ENCODE measurements at places on chromosomes 3 and 15. TPM values are rescaled to one million over a fixed set of nuclear protein-coding genes. Genes with fewer than 3 reads are reported as not detected.

KNG1 gene
- total RNA-seq: not detected

HESX1 gene
- total RNA-seq: 0.36 TPM

GRCh38 chr3:77247817-77248216 is 207.9 kb downstream of the ROBO2 start:
- H3K27me3 ChIP-seq: no peaks in the 10 kb centered on the region
- DNase-seq: no peak
- H3K4me3 ChIP-seq: no peak overlapping the region
- no peaks in the 10 kb centered on the region for H3K36me3 ChIP-seq

CRABP1 gene
- total RNA-seq: not detected

DNA sequence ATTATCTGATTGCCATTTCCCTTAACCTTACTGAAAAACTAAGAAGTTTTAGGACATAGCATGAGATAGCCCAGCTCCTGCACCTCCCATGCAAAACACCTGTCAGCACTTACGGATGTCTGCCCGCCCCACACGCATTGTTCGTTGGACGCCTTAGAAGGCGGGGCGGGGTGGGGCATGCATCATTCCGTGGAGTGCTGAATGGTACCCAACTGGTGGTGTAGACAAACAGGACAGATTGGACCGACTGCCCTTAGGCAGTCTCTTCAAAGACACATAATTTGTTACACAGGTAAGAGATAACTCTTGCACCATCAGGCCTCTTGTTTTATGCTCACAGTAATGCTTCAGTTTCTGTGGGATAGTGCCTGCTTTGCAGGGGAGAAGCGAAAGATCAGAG is 93.8 kb downstream of the SMAD6 start:
- H3K27me3 ChIP-seq: no peaks in the 10 kb centered on the region
- no peaks in the 10 kb centered on the region for H3K36me3 ChIP-seq
- H3K4me1 ChIP-seq: peaks cover 15% of the 10 kb centered on the region
- DNase-seq: no peak
- no peak overlapping the region for H3K4me3 ChIP-seq
- no peak overlapping the region for H3K27ac ChIP-seq

DNA sequence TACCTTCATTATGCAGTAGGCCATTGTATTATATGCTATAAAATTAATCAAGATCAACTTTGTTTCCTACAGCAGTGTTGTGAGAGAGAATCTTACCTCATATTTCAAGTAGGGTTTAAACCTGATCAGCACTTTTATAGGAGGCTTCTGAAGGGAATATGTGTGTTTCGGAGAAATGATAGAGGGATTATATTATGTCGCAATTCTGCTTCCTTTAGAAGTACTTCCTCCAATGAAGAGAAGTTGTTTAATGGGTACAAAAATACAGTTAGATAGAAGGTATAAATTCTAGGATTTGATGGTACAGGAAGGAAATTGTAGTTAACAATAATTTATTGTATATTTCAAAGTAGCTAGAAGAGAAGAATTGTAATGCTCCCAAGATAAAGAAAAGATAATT is 54.9 kb downstream of the NSUN3 start:
- no peak overlapping the region for H3K4me3 ChIP-seq
- no peaks in the 10 kb centered on the region for H3K36me3 ChIP-seq
- no peak overlapping the region for H3K27ac ChIP-seq
- no peaks in the 10 kb centered on the region for H3K4me1 ChIP-seq

DNA sequence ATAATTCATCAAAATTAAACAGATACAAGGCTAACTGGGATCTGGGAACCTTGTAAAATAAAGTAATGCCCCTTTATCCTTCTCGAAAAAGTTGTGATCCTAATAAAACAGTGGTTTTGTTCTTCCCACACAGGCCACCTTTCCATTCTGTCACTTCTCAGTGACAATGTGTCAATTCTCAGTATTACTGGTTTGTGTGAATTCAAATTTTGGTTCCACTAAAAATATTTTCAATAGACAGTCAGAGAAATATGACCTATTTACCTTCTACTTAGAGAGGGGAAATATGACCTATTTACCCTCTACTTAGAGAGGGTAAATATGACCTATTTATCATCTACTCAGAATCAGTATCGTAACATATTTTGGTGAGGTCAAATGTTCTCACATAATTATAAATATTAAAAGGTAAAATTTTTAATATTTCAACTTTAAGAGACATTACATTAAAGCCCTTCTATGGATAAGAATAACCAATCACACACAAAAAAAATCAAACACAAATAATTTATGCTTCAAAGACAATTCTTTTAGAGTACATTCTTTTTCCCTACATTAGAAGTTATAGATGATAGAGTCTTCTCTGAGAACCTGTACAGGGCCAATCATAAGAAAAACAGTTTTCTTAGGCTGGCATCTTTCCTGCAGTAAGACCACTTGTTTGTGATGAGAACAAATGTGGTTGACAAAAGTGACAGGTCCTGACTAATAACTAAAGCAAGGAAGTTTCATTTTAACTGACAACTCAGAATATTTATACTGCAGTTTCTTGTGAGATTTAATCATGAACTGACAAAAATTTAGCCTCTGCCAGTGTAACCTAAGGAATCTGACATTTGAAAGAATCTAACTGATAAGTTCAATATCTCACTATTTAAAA is 323.3 kb downstream of the DIPK2A start:
- DNase-seq: no peak
- H3K36me3 ChIP-seq: no peaks in the 10 kb centered on the region
- H3K27me3 ChIP-seq: no peaks in the 10 kb centered on the region
- H3K4me3 ChIP-seq: no peak overlapping the region

GRCh38 chr3:58026598-58026997 is 18.4 kb downstream of the FLNB start:
- H3K27me3 ChIP-seq: no peaks in the 10 kb centered on the region
- DNase-seq: no peak
- H3K27ac ChIP-seq: no peak overlapping the region
- peaks cover 17% of the 10 kb centered on the region for H3K4me1 ChIP-seq

GRCh38 chr3:84008623-84009022 is 950.2 kb upstream of the CADM2 start:
- no peaks in the 10 kb centered on the region for H3K27me3 ChIP-seq
- H3K36me3 ChIP-seq: no peaks in the 10 kb centered on the region
- H3K27ac ChIP-seq: no peak overlapping the region
- H3K4me1 ChIP-seq: no peaks in the 10 kb centered on the region

DNA sequence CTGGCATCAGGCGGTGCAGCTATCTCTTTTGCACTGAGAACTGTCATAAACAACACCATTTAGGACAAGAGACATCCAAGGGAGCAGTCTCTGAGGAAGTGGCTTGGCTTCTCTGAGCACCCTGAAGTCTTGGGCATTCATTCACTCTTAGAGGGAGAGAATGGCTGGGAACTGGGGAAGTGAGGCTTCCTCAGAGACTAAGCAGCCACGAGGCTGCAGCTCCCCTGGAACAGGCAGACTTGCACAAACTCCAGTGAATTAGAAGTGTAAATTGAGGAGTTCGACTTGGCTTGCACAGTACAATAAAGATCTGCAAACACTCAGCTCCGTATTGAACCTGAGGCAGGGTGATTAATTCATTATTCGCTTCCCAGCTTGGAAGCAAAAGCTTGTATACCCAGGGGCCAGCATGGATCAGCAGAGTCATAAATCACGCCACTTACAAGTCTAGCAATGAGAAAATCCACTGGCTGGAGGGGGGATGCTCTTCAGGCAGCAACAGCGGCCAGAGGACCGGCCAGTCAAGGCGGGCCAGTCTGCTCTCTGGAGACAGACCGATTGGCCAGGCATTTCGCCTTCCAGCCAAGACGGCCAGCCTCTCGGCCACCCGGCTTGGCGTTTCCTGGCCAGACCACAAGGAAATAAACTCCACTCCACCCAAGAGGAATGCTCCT is 118.8 kb upstream of the ADPGK start:
- H3K27ac ChIP-seq: no peak overlapping the region
- DNase-seq: peak; percentile 74
- H3K27me3 ChIP-seq: no peaks in the 10 kb centered on the region
- no peak overlapping the region for H3K4me3 ChIP-seq
- H3K4me1 ChIP-seq: peaks cover 8% of the 10 kb centered on the region

DNA sequence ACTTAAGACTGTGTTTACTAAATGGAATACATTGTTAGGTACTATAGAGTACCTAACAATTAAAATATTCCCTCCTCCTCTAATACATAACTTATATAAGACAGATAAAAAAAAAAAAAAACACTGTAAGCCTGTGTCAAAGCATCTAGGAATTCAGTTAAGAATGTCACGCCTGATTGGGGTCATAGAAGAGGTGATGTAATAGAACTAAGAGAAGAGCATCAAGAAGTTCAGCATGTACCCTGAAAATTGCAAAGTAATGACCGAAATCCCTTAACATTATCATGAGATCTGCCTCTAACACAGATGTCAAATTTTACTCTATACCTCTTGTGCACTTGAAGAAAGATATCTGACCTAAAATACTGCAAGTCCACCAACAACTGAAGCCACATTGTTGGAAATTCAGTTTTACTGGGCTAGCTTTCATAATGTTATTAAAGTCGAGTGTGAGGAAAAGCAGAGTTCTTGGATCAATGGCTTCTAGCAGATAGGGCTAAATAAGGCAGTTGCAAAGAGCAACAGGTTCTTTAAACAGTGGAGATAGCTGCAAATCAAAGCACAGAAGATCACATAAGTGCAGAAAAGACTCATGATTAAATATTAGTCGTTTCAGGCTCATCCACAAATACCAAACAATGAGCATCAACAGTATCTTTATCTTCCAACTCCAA is 75.0 kb downstream of the TBL1XR1 start:
- H3K27ac ChIP-seq: no peak overlapping the region
- H3K4me3 ChIP-seq: no peak overlapping the region
- no peaks in the 10 kb centered on the region for H3K36me3 ChIP-seq
- H3K27me3 ChIP-seq: no peaks in the 10 kb centered on the region
- 0 out of 2 replicates have a peak, but pooled peaks cover 2% of the 10 kb centered on the region for H3K4me1 ChIP-seq
- DNase-seq: no peak

GRCh38 chr3:65854606-65855304 is 184.0 kb downstream of the MAGI1 start:
- H3K27ac ChIP-seq: no peak overlapping the region
- no peak overlapping the region for H3K4me3 ChIP-seq
- H3K27me3 ChIP-seq: no peaks in the 10 kb centered on the region
- DNase-seq: peak; percentile 47

Data from IMR-90 (cell line).